ENCODE measurements at places on chromosomes 4 and X.

DNA sequence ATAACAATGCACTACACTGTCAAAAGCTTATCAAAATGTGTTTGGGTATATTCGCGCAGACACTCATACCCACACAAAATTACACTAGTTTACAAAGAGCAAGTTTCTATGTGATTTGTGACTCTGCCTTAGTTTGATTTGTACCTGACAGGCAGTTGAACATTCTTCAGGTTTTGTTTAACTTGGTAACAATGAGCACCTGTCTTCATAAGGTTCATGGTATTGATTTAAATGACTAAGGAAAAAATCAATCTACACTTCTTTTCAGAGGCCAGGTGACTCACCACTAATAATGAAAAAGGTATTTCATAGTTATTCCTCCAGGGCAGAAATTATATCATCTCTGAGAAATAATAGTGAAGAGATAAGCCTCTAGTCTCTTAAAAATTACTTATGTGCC is 1114.6 kb upstream of the AGA start:
- no peak for DNase-seq

GRCh38 chr4:109916027-109916409 is 3.3 kb downstream of the EGF start:
- DNase-seq: no peak

DNA sequence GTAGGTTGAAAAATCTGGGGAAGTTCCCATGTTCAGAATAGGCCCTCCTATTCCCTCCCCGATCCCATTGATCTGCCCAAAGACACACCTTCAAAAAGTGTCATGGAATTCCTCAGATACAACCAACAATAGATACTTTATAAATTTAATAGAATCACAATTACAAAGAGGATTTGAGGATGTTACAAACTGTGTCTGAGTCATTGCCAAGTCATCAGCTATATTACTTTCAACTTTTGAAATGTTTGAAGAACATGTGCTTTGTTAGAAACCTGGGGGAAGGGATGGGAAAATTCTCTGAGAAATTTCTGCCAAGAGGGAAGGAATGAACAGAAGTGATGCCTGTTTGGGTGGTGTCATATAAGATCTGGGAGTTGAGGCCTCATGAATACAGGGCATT is 46.7 kb downstream of the KCNIP4 start:
- no peak for DNase-seq

DNA sequence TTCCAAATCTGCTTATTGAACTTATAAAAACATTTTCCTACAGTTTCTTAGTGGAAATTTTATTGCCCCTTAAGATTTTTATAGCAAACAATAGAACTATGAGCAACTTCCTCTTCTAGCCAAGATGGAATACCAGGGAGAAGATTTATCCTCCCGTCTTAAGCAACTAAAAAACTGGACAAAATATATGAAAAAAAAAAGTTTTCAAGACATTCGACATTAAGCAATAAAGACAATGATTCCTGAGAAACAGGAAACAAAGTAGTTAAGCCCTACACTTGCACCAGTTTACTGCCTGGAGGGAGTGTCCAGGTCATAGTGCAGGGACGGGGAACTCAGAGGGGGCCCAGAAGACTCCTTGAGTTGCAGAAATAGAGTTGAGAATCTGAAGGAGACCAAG is 516.1 kb upstream of the DIPK2B start:
- no peak for DNase-seq
